Activated CD8-positive, alpha-beta memory T cell treated with anti-CD3 and anti-CD28 coated beads for 48 hours (primary cell): ENCODE measurements at places on chromosomes 12 and 14.

- no peak for DNase-seq
These were observed 243.7 kb downstream of the TMEM132D start for GRCh38 chr12:129659961-129660622.

GRCh38 chr12:117236456-117237001 lies 46.3 kb upstream of the FBXO21 start:
- DNase-seq: peak; percentile 96

- peak; percentile 36 for DNase-seq
These were observed 73.6 kb downstream of the TESC start for GRCh38 chr12:117025481-117026151.

DNA sequence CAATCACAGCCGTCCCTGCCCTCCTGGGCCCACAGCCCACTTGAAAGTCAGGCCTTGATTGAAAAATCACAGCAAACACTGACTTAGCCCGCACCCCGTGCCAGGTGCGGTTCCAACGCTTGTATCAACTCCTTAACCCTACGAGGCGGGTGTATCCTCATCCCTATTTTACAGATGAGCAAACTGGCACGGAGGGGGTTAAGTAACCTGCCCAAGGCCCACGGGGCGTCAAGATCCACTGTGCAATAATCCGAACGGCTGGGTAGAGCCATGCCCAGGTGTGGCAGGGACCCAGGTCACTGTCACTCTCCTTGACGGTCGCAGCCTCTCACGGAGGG lies 583 bp downstream of the DNAH10 start:
- no peak for DNase-seq

DNA sequence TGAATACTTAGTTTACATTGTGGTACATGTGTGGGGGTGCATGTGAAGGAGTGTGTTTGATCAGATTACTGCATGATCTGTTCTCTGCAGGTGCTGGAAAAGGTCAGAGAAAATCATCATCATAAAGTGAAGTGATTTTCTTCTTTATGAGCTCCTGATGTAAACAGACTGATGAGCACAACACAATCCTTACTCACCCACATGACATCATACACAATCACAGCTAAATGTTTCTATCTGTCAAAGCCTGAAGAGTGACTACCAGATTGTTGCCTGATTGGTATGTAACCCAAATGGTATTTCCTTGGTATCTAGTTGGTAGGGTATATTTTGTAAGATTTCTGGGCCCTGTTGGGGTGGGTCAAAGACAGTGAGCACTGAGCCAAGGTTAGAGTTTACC lies 270.8 kb downstream of the FOXG1 start:
- no peak for DNase-seq

GRCh38 chr12:132176920-132177551 lies 32.8 kb downstream of the NOC4L start:
- no peak for DNase-seq

DNA sequence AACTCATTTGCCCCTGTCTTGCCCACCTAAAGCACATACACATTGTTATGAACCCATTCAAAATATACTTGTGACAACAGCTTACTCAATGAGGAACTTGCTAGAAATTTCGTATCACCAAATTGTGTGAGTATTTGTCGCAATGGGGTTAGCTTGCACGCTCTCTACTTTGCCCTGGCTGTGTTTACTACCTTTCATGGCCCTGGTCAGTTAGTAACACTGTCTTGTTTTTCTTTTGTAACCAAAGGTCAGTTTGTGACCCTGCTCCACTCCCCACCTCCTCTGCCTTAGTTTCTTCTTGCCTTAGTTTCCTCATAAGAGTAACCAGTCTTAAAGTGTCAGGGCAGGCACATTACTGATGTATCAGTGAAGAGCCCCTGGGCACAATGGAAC lies 205.8 kb upstream of the EEA1 start:
- no peak for DNase-seq

DNA sequence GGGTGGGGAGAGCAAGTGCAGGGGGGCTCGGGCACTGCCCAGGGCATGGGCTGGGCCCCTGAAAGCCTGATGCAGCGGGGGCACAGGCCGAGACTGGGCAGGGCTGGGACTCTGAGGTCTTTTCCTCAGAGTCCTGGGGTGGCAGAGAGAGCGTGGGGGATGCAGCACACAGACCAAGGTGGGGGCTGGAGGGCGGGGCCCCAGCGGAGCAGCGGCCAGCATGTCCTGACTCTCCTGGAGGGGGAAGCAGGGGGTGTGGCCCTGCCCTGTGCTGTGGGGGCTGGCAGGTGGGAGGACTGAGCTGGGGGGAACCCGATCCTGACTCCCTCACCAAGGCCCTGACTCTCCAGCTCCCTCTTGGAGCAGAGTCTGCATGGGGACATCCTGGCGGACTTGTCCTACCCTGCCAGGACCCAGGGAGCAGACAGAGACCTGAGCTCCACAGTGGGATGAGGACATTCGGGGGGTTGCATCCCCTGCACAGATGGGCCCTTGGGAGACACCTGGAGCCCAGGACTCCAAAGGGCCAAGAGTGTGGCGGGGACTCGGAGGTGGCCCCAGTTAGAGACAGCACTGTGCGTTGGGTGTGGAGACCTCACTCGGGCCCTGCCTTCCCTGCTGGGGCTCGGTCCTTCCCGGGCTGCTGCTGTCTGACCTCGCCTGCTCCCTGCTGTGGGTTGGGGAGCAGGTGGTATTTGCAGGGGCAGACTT lies 326.1 kb downstream of the TMEM121 start:
- no peak for DNase-seq
